ENCODE measurements at places on chromosomes 2 and 18.

DNA sequence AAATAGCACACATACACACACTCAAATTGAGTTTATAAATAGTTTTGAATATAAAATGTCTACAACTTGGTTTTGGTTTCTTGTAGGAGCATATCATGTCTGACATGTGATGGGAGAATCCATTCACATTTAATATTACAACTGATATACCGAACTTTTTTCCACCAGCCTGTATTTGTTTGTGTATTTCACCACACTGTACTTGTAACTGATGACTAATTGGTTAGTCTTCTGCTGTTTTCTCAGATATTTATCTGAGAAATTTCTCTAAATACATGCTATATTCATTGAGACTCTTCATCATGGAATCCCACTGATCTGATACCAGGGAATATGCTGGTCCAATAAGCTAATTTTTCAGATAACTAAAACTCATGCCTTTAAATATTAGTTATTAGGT lies 56.3 kb upstream of the UBXN4 start:
- no peak for DNase-seq

GRCh38 chr2:119283873-119284331 lies 60.3 kb downstream of the STEAP3 start:
- DNase-seq, result no peak

DNA sequence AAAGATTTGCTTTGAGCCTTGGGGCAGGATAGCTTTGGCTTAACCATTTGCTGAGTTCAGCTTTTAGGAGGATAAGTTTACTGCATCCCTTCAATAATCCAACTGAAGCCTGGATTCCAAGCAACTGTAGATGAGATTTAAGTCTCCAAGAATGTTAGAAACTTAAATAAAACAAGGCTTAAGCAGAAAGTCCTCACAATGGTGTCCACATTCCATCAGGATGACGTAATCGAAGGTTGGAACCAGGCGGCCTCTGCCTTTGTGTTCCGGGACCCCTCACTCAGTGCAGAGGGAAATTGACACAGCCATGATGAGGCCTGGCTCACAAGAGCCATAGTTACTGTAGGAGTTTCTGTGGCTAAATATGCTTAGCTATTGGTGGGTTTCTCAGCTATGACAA lies 260.4 kb downstream of the LPIN1 start:
- DNase-seq, result no peak

GRCh38 chr2:136357007-136357380 lies 239.0 kb upstream of the CXCR4 start:
- DNase-seq, result no peak

DNA sequence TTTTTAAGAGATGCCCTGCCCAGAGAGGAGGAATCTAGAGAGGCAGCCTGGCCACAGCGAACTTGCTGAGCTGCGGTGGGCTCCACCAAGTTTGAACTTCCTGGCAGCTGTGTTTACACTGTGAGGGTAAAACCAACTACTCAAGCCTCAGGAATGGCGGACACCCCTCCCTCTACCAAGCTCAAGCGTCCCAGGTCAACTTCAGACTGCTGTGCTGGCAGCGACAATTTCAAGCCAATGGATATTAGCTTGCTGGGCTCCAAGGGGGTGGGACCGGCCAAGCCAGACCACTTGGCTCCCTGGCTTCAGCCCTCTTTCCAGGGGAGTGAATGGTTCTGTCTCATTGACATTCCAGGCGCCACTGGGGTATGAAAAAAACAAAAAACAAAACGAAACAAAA lies 289.4 kb downstream of the KCNS3 start:
- DNase-seq, result no peak

- no peak for DNase-seq
Measured at GRCh38 chr18:55123361-55123760, 164.1 kb upstream of the CCDC68 start.

DNA sequence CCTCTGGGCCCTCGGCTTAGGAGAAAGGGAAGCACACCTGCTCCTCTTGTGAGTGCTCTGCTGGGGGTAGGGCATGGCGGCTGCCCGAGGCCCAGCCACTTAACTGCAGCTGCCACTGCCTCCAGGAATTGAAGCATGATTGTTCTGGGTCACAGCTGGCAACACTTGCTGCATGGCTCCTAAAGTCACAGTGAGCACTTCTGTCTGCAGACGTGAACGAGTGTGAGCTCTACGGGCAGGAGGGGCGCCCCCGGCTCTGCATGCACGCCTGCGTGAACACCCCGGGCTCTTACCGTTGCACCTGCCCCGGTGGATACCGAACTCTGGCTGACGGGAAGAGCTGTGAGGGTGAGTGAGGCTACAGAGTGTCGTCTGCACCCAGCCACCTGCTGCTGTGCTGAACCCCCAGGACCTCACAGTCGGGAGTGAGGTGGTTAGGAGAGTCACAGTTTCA lies 44.4 kb downstream of the FBLN7 start:
- no peak for DNase-seq

DNA sequence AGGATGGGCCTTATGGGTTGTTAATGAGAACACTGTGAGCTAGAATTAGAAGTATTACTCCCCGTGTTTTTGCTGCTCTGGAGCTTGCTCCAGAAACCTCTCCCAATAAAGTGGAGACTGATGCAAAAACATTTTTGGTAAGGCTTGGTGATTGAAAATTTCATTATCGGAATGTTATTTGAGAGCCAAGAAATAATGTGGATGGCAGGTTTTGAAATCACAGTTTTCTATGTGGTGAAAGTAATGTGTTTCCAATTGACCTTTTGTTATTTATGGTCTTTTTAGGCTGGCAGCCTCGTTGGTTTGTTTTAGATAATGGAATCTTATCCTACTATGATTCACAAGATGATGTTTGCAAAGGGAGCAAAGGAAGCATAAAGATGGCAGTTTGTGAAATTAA lies 5.1 kb downstream of the PLEKHA3 start:
- no peak for DNase-seq

DNA sequence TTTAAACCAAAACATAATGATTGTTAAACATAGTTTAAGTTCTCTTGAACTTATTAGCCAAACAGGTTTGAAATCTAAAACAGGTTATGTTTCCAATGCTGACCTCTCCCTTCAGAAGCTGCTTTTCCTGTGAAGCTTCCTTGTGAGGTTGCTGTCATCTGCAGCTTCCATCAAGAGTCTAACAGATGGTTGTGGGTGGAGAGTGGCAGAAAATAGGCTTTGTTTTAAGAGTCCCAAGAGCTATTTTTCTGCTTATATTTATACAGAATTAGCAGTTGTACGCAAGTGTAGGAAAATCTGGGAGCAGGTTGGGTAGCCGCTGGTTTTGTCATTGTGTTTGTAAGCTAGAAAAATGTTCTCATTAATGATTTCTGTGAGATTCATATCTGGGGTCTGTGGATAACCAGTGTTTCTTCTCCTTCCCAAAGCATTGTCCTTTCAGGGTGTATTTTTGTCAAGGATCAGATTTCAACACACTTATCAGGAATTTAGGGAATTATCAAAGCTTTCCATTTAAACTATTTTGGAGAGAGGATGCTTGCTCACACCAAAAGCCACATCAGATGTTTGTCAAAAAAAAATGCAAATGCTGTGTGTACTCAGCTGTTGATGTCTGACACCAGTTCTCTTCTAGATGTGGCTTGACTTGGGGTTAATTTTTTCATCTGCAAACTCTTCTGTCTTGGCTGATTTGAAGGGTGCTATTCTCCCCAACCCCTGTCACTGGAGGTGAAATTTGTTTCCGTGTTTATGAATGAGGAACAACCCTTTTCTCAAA lies 78.1 kb upstream of the KIF5C start:
- no peak for DNase-seq

DNA sequence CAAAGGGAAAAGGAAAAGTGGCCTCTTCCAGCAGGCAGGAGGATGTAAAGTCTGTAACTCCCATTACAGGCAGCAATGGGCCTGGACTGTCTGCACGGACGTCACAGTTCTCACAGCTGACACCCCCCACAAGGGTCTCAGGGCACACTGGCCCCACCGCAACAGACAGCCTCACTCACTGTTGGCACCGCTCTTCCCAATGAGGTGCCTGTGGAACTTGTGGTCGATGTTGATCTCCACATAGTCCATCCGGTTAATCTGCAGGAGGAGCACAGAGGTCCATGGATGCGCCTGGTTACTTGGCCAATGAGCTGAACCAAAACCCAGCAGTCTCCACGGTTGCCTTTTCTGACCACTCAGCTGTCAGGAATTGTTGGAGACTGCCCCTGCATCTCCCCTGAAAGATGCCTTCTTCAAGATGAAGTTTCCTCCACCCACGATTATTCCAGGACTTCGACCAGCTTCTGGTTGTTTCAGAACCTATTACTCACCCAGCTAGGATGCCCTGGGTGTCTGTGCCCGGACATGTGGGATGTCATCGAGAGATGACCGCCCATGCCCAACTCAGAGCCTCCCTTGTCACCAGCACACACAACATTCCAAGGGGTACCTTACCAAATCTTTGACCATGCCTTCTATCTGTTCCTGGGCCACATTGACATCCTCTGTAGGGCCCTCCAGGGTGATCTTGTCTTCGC lies 62.5 kb downstream of the HDLBP start:
- no peak for DNase-seq

GRCh38 chr2:10170256-10170655 lies 47.7 kb downstream of the RRM2 start:
- DNase-seq, result no peak

- no peak for DNase-seq
Measured at GRCh38 chr2:41965909-41966295, 81.9 kb upstream of the PKDCC start.

DNA sequence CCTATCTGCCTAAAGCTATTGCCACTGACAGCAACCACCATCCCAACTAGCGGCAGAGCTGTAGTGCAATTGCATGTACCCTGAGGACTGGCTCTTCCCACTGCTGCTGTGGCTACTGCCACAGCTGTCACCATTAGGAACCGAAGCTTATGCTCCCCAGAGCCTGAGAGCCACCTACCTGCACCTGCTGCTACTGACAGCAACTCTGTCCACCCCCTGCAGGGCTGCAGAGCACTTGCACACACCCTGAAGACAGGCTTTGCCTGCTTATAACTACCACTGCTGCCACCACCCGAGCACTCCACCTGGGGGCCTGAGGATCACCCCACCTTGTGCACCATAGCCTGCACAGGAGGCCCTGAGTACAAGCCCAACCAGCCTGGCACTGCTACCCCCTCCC lies 217.6 kb upstream of the FOSL2 start:
- no peak for DNase-seq

DNA sequence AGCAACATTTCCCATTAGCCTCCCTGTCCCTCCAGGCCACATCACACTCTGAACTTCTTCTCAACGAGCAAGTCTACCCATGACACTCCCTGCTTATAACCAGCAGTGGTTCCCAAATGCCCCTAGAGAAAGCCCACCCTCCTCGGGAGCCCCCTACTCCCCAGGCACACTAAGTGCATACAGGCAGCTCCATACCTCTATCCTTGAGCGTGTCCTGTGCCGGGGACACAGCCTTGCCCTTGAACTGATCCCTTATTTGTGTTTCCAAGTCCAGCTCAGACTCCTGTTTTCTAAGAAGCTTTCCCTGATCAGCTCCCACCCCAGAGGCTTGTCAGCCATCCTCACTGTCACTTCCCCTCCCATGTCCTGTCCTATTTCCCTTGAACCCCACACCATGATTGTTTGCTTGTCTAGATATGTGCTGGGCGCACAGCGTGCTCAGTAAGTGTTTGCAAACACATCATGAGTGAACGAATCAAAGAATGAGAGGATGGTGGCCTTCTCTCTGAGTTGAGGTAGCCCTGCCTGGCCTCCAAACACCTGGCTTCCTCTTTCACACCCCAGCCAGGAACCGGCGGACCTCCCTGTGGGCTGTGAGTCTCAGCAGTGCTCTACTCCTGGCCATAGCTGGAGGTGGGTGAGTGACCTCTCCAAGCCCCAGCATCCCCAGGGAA lies 2.1 kb downstream of the TEX51 start:
- no peak for DNase-seq

- no peak for DNase-seq
Measured at GRCh38 chr2:154402213-154402612, 296.3 kb upstream of the KCNJ3 start.

DNA sequence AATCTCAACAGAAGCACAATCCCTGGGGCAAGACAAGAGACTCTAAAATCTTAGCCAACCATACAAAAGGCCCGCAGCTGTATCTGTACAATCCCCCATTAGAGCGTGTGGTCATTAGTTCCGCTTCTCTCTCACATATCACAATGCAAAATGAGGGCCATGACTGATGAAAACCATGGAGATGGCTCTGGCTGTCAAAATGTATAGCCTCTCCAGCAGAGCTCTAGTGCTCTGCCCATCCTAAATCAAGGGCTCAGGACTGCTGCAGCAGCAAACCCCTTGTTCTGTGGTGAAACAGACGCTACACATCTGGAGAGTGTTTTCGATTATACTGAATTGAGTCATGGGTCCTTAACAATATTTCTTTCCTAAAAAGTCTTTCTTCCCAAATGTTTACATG lies 221.0 kb downstream of the PID1 start:
- no peak for DNase-seq

DNA sequence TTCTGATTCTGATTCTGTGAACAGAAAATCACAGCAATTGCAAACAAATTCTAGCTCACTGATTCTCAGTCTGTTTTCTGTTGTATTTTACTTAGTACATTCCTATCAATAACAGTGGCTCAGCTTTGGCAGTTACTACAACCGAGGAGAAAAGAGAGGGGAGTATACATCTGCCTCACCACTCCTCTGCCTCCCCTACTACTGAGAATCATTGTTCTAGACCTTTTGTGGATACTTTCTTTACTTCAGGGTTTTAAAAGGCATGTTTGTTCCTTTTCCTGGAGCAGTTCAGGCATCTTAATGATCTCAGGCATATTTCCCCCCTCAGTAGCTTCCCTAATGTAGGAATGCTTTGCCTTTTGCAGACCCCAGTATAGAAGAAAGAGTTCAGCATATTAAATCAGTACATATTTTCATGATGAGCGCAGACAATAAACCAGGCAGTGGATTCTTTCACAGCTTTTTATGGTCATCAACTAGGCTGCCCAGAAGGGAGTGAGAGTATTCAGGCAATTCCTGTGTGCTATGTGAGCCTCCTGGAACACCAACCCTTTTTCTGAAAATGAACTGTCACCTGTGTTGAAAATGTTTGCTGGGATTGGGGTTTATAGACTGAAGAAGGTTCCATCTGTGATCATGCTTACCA lies 10.3 kb downstream of the STAMBP start:
- DNase-seq, result no peak

DNA sequence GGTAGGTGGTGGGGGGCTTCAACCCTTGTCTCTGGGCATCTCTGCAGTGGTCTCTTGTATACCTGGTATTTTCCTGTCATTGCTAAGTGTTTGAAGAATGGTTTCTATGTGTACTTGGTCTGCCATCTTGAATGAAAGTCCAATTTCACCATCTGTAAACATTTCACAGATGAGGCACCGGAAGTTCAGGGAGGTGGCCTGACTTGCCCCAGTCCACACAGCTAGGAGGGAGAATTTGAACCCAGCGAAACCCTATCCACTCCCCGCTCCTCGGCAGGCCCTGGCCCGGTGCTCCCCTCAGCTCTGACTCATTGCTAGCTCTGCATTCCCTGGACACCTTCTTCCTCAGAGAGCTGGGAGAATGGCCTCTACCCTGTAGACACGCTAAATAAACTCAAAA lies 30.5 kb downstream of the ZAP70 start:
- no peak for DNase-seq

Measured in GM13976 (cell line).